Cortex of kidney (tissue), 1 donor: ENCODE measurements at places on chromosomes 5 and 9.

DNA sequence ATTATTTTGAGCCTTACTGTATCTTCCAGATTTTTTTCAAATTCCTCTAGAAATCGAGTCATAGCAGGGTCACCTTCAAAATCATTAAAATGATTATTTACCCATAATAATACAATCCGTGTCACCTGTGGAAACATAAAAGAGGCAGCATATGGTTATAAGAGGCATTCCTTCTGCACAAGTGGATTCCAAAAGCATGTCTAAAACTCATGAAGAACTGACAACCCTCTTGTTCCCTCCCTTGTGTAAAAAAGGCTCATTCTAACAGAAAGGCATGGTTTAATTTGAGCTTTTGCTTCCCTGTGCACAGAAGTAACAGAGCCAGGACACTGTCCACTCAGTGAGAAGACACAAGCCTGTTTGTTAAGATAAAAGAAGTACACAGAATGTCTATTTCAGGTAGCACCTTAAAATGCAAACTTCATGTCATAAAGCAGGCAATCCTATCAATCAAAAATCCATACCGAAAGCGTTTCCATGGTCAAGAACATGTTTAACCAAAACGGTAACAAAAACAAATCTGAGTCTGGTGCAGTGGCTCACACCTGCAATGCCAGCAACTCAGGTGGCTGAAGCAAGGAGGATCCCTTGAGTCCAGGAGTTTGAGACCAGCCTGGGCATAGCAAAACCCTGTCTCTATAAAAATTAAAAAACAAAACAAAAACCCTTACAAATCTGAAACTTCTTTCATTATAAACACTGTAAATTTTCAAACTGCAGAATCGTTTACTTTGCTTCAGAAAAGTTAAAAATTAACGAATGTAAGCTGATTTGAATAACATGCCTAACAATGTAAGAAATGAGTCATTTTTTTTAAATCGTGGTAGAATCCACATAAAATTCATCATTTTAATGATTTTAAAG, 139.3 kb downstream of the RAPGEF6 start:
- no peak for DNase-seq

DNA sequence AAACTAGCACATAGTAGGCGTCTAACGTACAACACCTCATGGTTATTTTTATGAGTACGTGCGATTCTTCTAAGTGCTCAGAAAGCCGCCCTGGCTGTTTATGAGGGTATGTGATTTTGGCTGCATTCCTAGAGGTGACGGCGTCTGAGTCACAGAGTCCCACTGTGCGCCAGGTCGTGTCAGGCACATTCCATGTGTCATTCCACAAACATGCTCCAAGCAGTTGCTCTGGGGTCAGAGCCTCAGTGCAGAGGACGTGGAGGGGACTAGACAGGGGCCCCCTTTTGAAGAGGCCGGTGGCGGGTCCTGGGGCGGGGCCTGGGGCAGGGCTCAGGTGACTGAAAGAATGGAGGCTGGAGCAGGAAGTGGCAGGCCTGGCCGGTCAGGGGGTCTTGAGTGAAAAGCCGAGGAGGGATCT, 51.9 kb downstream of the NEK6 start:
- DNase-seq, result no peak

DNA sequence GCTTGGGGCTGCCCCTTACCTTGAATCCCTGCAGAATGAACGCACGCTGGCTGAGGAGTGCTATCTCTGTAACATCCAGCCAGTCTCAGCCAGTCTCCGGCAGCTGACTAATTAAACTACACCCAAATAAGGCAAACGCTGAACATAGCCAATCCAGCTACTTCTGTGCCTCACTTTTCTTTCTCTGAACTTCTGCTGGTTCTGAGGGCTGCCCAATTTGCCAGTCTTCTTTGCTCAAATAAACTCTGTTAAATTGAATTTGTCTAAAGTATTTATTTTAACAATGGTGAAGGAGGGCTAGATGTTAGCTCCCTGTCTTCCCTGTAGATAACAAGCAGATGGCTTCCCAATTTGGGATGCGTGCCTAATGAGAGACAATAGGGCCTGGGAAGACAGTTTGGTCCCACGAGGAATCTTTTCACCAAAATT, 154.0 kb upstream of the NFIL3 start:
- DNase-seq, result no peak

GRCh38 chr5:56075361-56075760, 80.6 kb upstream of the IL6ST start:
- no peak for DNase-seq

DNA sequence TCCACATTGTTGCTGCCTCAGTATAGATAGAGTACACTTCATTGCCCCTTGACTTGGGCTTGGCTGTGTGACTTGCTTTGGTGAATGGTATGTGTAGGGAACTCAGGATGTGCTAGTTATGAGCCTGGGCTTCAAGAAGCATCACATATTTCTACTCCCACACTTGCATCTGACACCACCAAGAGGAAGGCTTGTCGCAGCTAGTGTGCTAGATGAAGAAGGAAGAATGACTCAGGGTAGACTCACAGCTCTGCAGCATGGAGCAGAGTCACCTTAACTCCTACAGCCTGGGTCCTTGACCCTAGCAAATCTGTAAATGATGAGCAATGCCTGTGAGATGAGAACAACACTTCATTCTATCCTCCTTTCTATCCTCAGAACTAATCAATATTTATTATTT, 261.8 kb downstream of the ASTN2 start:
- DNase-seq, result no peak

GRCh38 chr9:122360891-122361290, 9.9 kb upstream of the PTGS1 start:
- no peak for DNase-seq

GRCh38 chr5:61878471-61878870, 427.5 kb upstream of the KIF2A start:
- DNase-seq, result no peak
